ENCODE measurements at places on chromosomes 12 and 14. TPM values are rescaled to one million over a fixed set of nuclear protein-coding genes. Genes with fewer than 3 reads are reported as not detected.

Gene AQP6
- 0.56 TPM for polyA plus RNA-seq

Gene PLCZ1
- polyA plus RNA-seq: 1.7 TPM

Gene FAM161B
- 14.1 TPM for polyA plus RNA-seq

Gene B4GALNT1
- 1.3 TPM for polyA plus RNA-seq

Gene PELI2
- polyA plus RNA-seq: 11.9 TPM

Gene PEX5
- 59.4 TPM for polyA plus RNA-seq

Gene OLR1
- 1.1 TPM for polyA plus RNA-seq

Gene KIF26A
- 22.9 TPM for polyA plus RNA-seq

Gene GLI1
- 38.3 TPM for polyA plus RNA-seq

Data from left lung (tissue), 14 donors.